ENCODE measurements at places on chromosomes 11 and 22.

- DNase-seq = no peak
Observed at GRCh38 chr11:59730896-59731565, 17.4 kb upstream of the OR10V1 start.

DNA sequence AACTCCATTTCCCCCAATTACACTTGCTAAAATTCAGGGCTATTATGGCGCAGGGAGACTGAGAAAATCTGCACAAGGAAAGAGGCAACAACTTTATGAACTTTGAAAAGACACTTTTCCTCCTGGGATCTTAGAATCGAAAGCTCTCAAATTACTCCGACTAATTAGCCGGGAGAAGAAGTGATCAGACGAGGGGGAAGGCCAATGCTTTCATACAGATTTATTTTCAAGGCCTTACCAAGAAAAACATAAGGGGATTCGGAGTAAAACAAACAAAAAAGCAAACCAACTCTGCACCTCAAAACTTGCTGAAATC is 1.6 kb downstream of the PAX6 start:
- no peak for DNase-seq

DNA sequence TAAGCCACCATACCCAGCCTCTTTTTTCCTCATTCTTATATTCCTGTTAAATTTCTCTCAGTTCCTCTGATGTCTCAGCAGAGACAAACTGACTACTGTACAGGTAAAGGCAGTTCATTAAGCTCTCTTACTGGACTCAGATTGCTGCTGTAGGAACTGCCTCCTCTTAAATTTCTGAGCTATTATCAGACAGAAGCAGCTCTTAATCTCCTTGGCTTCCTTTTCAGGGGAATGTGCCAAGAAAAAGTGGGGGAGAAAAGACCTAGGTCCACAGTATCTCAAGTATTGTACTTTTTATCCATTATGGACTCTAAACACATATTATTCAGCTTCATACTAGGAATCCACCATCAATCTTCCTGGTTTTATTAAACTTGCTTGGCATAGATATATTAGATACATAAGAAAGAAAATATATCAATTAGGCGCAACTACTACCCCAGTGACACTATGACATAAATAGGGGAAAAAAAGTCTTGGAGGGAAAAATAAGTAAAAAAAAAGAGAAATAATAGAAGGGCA is 26.1 kb downstream of the MRTFA start:
- no peak for DNase-seq

DNA sequence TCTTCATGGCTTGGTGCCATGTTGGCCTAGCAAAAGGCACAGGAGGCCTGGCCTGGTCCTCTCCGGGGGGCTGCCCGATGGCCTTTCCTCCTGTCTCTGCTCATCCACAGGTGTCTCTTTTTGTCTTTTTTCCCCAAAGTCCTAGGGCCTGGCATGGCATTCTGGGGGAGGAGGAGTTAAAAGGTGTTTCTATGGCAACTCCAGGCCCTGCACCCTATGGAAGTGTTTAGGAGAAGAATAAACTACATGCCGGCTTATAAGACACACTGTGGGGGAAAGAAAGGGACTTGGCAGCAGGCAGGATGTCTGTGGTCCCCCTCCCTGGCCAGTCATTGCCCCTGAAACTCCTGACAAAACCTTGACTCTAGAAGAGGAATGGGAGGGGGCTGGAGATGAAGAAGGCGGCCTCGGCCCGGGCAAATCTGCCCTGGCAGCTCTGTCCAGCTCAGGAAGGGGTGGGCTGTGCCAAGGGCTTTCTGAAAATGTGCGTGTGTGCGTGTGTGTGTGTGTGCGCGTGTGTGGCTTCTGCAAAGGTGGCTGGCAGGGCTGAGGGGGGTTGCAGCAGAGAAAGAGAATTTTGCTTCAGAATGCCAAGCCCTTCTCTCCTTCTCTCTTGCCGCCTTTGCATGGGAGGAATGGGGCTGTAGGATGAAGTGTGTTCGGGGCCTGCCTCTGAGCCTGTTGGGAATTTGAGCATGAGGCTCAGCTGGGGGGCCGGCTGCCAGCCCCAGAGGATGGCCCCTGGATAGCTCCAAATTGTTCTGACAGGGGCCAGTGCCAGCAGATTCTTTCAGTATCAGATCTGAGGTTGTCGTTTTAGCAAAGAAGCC is 3.2 kb downstream of the TIMP3 start:
- no peak for DNase-seq

GRCh38 chr22:16949561-16949960 is 58.5 kb downstream of the GAB4 start:
- DNase-seq = peak; percentile 3

- no peak for DNase-seq
Observed at GRCh38 chr11:104573441-104573990, 324.7 kb downstream of the CASP12 start.

- no peak for DNase-seq
Observed at GRCh38 chr22:23190526-23190925, 10.2 kb downstream of the BCR start.

DNA sequence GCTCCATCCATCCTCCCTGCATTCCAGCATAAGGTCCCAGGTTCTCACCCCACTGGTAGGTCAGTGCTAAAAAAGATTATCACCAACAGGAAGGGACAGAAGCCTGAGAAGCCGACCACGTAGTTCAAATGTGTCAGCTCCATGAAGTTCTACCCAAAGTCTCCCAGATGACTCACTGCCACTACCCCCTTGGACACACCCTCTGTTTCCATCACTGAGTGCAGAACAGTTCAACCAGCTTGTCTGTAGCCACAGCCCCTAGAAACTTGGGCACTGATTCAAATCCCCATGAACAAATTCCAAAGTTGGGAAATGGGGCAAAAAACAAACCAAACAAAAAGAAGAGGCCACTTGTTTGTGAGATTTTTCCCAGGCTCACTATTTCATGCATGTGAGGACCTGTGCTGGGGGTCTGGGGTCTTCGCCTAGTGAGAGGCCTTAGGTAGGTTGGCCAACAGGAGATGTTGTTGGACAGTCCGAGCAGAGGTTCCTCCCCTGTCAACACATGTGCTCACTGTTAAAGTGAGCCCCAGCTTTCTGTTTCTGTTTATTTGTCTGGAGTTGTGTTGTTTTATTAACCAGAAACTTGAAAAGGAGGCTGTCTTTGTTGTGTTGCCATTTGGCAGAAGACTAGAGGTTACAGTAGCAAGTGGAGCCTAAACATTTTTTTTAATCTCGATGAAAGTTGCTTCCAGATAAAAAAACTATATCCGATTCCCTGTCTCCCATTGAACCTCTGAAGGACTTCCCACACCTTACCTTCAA is 24.2 kb upstream of the FLI1 start:
- DNase-seq = no peak

DNA sequence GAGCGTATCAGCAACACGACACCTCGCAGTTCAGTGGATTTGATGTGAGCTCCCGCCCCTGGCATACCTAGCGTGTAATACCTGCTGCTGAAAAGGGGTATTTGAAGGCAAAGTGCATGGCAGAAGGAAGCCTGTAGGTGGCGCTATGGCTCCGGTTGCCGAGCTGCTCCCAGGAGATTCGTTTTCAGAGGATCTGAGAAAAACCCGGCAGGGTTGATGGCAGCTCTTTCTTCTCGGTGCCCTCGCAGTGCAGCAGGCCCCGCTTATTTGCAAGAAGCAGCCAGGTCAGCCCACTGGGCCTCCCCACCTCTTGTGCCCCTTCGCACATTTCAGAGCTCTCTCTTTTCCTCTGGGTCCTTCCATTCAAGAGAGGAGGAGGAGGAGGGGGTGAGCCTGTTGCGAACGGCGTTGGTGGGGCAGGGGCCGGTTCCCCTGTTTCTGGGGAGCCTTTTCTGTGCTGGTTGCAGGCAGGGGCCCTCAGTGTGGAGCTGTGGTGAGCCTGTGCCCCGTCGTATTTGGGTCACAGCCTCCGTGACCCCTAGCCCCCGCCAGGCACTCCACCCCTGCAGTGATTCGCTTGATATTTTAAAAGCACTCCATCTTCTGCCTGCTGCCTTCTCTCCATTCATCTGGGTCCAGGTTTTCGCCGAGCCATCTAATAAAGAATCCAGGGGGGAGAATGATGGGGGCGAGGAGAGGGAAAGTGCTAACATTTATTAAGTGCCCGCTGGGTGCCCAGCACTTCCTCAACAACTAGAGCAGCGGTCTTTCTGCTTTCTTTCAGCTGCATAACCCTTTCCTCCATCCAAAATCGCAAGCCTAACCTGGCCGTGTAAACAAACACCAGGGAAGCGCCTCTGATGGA is 85.3 kb upstream of the SYT13 start:
- DNase-seq = peak; percentile 75

GRCh38 chr11:82577246-82577645 is 156.4 kb downstream of the FAM181B start:
- no peak for DNase-seq

DNA sequence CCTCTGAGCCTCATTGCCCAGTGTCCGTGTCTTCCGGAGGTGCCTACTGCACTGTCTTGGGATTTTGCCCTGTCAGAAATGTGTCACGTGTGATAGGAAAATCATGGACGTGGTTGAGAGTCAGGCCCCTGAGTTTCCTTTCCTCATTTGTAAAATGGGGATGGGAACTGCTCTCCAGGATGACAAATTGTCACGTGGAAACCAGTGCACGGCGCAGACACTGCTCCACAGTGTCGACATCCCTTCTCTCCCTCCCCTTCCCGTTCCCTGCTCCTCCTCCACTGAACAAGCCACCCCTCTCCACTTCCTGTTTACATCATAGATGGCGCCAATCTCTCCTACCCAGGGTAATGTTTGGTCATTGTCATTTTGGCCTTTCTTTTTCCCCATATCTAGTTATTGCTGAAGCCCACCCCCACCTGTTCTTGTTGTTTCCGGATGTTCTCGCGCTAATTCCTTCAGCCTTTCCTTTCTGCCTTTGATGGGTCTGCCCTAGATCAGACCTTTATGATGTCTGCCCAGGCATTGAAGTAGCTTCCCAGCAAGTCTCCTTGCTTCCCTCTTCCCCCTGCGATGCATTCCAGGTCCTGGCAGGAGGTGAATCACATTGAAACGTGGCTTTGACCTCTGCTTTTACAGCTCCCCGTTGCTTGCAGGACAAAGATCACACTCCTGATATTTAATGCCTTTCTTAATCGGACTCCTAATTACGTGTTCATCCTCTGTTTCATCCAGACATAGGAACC is 91.8 kb downstream of the TBC1D22A start:
- no peak for DNase-seq

DNA sequence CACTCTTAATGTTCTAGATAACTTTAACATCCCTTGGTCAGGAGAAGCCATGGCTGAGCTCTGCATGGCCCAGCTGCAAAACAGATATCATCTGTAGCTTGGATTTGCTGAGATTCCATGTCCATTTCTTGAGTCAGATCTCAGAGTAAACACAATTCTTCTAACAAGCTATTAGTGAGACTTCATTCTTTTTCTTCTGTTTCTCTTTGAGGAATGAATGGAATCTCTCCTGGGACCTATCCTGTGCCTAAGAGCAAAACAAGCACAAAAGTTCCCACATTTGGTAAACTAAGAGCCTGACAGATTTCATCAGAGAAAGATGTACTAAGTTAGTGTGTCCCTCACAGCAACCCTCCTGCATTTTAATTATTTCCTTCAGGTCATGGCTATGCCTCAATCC is 142.8 kb downstream of the MAML2 start:
- no peak for DNase-seq

- DNase-seq = no peak
Observed at GRCh38 chr11:123362941-123363340, 67.1 kb upstream of the GRAMD1B start.

- DNase-seq = peak; percentile 41
Observed at GRCh38 chr11:120168960-120169681, 31.2 kb upstream of the TRIM29 start.

Measured in thymus (tissue), 14 donors.